ENCODE measurements at places on chromosomes 13 and 19.

- DNase-seq: no peak
These were observed 44.6 kb downstream of the ANKRD27 start for GRCh38 chr19:32630338-32630737.

GRCh38 chr13:67148161-67148571 lies 82.0 kb downstream of the PCDH9 start:
- DNase-seq: no peak

- DNase-seq: no peak
These were observed 13.7 kb downstream of the ZNF441 start for GRCh38 chr19:11780431-11781020.

DNA sequence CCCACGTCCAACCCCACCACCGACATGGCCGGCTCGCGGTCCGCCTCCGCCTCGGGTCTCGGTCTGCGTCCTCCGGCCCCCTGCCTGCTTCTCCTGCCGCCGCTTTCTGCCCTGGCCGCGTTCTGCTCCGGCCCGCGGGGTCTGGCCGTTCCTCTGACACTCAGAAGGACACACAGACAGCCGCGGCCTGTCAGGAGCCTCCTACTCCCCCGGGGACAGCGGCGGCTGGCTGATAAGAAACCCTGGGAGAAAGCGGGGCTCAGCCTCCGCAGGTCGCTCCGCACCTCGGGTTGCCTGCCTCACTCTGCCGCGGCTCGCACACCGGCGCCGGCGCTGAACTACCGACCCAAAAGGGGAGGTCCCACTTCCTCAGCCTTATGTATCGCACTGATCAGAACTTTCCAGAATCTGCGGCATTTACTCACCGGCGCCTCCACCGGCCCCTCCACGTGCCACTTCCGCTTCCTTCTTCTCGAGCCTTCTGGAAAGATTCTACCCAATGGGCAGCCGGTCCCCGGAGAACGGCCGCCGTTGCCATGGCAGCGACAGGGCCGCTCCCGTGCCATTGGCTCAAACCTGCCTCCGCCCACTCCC lies at the start of gene HSPH1:
Gene HSPH1 (minus strand): TSS at position 348 of the 594 bp plus-strand sequence. CDS start 322 bp downstream, at position 26.
- peak; percentile 99 for DNase-seq

- DNase-seq: no peak
These were observed at the start of gene EPS8L1 for GRCh38 chr19:55075371-55075998. EPS8L1 (plus strand) TSS chr19:55075869; CDS start chr19:55076445, 576 bp downstream.

- no peak for DNase-seq
These were observed 76.2 kb downstream of the SACS start for GRCh38 chr13:23357349-23357748.

DNA sequence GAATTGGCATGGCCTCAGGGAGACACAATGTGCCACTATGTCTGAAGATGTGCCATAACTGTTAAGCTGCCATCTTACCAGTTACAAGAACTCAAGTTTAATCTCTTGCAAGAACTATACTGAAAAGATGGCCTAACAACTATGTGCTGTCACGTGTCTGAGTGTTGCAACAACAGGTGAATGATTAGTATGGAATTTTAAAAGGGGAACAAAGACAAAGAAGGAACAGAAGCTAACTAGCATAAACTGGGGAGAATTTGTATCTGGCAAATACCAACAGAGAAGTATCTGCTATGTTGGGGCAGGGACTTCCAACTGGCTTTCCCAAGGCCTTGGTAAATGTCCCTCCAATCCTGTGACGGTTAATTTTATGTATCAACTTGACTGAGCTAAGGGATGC lies 11.5 kb upstream of the ACOD1 start:
- DNase-seq: no peak
